ENCODE measurements at places on chromosomes 4 and X. TPM values are rescaled to one million over a fixed set of nuclear protein-coding genes. Genes with fewer than 3 reads are reported as not detected.

Gene CTAG1A
- total RNA-seq = not detected

- DNase-seq = no peak
Observed at GRCh38 chr4:89306486-89307177, 968 bp downstream of the GPRIN3 start.

Gene TEX13D
- total RNA-seq = not detected

Gene GIMD1
- total RNA-seq = not detected

DNA sequence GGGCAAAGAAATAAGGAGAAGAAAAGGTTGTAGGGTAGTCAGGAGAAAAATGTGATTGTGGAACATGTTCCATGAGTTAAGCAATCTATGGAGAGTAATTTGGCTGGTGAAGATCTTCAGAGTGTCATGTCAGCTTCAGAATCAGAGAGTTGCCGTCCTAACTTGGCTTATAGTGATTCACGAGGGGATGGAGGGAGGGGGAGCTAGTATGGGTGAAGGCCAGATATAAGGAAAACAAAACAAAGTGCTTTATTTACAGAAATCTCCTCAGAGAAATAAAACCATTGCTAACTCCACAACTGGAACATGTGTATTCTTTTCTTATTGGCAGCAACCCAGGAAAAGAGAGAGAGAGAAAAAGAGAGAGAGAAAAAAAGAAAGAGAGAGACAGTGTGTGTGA, 256.5 kb upstream of the NRK start:
- DNase-seq = no peak

- DNase-seq = no peak
Observed at GRCh38 chrX:105063743-105064142, 156.8 kb downstream of the TEX13A start.

Gene CD99L2
- 16.7 TPM for total RNA-seq

- DNase-seq = no peak
Observed at GRCh38 chr4:74173321-74173720, 15.4 kb downstream of the MTHFD2L start.

Gene TFDP3
- total RNA-seq = not detected

GRCh38 chr4:24557026-24558025, 27.0 kb downstream of the DHX15 start:
- no peak for DNase-seq

DNA sequence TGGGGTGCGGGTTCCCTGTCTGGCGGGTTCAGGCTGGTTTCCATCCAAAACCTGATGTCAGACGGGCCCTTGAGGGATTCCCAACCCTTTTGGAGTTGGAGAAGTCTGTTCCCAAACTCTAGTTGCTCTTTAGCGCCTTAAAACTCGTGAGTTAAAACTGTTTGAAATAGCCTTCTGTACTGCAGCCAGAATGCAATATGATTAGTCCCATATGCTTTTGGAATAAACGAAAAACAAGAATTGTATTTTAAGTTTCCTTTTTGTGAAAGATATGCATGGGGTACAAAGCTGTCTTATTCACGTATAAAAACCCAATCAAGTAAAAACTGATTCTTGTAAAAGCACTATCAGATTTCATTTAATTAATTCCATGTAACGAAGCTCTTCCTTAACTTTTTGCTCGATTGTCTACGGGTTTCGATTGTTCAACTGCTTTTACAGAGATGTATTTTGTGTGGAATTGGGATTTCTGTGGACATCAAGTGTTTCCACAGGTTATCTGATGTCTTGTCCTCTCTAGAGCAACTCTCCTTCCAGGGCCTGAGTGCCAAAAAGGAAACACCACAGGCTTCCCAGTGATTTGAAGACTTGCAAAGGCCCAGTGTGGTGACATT, 49.5 kb downstream of the CLDN34 start:
- no peak for DNase-seq

DNA sequence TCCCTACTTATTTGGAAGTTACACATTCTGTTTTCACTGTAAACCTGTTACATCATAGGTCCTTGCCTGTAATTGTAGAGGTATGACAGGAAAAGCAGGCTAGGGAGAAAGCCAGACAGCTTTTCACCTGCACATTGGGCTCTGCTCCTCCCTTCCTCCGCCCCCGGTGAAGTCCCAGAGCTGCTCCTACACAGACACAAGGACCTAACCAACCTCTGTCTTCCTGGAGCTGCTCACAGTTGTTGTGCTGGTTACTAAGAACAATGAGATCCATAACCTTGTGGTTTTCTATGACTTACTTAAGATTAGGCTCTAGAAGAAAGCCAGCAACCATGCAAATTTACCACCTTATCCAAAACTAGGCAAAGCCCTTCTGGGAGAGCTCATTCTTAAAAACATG, 40.0 kb downstream of the MOSPD2 start:
- peak; percentile 68 for DNase-seq

Measured in renal cortical epithelial cell (primary cell).